ENCODE measurements at places on chromosomes 1 and 21.

GRCh38 chr1:180271272-180272255 lies 41.5 kb downstream of the LHX4 start:
- DNase-seq = peak; percentile 77

DNA sequence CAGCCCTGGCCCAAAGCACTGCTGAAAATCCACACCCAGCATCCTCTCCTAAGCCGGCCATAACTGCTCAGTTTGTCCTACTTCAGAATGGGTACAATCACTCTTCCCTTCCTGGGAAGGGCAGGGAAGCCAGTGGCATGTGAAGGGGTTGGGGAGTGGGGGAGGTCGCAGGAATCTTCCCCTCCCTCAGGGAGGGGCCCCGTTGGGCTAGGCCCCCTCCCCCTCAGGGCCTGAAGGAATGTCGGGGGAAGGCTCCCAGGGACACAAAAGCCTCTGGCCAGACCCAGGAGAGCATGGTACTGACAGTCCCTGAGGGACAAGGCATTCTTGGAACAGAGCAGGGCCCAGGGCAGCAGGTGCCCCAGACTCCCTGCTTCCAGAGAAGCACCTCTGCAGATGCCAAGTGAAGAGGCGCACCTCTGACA lies 1.2 kb downstream of the ELOVL1 start:
- peak; percentile 49 for DNase-seq

DNA sequence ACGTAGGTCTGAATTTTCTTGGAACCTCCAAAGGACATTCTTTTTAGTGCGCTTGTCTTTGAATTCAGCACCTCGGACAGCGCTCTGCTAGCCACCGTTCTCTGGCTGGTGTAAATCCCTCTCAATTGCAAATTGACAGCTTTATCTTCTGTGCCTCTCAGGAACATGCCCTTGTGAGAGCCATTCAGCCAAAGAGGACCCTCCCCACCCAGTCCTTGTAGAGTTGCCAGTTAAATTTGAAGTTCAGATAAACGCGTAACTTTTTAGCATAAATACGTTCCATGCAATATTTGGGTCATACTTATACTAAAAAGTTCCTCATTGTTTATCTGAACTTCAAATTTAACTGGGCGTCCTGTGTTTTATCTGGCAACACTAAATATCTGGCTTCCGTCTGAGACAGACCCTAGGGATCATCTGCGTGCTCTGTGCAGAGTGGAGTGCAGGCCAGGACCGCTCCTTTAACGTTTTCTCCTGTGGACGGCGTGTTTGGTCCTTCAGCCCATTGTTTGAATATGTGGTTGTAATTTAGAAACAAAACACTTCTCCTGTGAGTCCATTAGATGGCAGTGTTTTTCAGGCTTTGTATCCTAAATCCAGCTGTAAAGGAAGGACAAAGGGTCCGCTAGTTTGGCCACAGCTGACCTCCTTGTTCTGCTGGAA lies 7.0 kb downstream of the KCNAB2 start:
- DNase-seq = peak; percentile 69

DNA sequence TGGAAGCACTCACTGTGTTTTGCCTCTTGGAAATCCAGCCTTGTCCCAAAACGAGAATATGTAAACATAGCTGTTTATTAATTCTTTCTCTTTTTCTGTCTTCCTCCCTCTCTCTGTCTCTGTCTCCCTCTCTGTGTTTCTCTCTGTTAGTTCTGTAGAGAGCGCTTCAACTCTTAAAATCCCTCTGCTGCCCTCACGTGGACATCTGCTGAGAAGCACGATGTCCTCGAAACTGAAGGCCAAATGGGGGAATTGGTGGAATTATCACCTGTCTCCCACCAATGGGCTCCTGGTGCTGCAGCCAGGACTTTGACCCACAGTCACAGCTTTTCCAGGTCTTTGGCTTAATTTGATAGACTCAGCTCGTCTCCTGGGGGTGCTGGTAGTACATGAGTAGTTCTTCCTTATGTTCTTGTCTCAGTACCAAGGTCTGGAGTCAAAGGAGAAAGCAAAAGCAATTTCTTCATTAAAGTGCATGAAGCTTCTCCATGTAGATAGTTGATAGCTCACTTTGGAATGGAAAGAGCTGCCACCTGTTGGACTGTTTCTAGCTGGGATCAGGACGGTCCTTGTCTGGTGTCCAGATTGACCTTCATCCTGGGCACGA lies 5.5 kb upstream of the GBP6 start:
- DNase-seq = peak; percentile 70

GRCh38 chr1:43529206-43529731 lies 1.4 kb upstream of the PTPRF start:
- DNase-seq = peak; percentile 88

DNA sequence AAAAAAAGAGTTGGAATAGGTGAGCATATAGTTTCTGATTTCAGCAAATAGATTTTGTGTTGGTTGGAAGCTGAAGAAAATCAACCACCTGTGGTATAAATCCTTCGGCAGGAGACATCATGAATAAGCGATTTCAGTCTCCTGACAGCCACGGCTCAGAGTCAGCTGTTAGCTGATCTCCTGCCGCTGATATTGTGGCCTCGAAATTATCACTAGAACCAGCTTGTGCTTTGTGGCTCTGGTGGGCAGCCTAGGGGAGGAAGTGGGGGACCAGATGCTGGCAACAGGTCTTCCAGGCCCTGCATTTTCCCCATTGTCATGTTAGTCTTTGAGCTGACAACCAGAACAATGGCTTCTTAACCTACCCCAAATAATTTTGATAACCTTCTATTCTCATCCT lies 842 bp upstream of the GCSAML start:
- no peak for DNase-seq

GRCh38 chr1:180262628-180263488 lies 32.8 kb downstream of the LHX4 start:
- peak; percentile 44 for DNase-seq

DNA sequence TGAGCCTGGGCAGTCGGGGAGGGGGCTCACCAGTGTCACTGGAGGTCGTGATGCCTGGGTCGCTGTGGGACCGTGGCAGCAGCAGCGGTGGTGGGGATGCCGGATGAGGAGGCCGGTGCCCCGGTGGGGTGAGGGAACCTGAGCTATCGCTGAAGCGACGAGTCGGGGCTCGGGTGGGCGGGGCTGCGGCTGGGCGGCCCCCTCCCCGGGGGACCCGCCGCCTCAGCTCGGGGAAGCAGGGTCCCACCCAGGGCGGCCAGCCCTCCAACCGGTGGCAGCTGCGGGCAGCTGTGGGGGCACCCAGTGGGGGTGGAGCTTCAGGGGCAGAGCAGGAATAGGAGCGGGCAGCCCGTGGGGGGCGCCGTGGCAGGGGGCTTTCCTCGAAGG lies 5.0 kb downstream of the ENTREP3 start:
- no peak for DNase-seq

DNA sequence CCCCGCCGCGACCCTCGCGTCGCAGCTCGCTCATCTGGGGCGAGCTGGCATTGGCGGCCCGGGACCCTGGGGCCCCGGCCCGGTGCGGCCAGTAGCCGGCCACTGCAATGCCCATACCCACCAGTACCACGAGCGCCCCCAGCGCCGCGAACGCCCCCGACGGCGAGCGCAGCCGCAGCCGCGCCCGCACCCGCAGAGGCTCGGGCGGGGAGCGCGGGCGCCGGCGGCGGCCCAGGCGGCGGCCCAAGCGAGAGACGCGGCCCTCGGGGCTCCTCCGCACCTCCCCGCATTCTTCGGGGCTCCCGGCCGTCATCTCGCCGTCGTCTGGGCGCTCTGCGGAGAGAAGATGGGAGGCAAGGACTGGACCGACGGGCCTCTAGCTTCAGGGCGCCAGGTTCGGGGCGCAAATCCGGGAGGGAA lies 2.2 kb downstream of the TMEM200B start:
- DNase-seq = peak; percentile 19

DNA sequence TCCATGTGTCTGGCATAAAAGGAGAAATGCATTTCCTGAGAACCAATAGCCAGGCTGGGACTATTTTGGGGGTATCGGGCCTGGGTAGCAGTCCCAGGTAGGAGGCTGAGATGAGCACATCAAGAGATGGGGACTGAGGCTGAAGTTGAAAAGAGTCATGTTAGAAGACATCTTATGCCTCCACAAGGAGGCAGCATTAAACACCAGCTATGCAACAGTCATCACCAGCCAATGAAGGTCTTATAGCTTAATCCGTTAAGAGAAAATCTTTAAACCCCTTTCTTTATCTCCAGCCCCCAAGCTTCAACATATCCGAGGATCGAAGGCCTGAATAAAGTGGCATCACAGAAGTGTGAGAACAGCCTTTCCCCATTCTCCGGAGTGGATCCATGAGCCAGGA lies 640.7 kb upstream of the PTBP2 start:
- DNase-seq = no peak

GRCh38 chr1:41632781-41633575 lies 148.5 kb upstream of the EDN2 start:
- no peak for DNase-seq

DNA sequence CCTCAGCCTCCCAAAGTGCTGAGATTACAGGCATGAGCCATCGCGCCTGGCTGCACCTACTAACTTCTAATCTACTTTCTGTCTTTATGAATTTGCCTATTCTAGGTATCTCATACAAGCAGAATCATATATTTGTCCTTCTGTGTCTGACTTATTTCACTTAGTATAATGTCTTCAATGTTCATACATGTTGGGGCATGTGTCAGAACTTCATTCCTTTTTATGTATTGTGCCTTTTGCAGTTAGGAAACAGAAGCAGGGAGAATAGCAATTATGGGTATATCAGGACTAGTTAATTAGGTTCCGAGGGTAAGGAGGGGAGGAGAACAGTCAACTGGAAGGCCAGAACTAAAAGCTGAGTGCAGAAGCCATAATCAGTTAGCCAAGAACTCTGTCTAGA lies 18.0 kb upstream of the NIBAN1 start:
- no peak for DNase-seq

Data from fibroblast of skin of scalp (primary cell).